Peyer's patch (tissue), 4 donors: ENCODE measurements at places on chromosomes 2 and 18. TPM values are rescaled to one million over a fixed set of nuclear protein-coding genes. Genes with fewer than 3 reads are reported as not detected.
A peak's percentile ranks its signal among the peaks of the same experiment; 100 is the strongest.

Gene CYTIP
- total RNA-seq: 182 TPM

DNA sequence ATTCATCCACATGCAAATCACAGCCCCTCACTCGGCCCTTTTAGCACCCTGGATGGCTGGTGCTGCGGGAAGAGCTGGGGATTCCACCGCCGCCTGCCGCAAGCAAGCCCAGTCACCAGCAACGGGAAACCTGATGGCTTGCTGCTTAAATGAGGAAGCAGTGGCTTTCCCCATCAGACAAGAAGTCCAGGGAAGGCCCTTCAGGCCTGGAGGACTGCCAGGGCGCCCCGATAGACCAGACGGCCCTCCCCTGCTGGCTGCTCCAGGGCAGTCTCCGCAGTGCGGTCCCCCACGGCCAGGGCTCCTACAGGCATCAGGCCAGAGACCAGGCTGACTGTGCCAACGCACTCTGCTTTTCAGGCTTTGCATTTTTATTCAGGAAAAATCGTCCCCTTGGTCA, 439.1 kb downstream of the EIPR1 start:
- DNase-seq: no peak

DNA sequence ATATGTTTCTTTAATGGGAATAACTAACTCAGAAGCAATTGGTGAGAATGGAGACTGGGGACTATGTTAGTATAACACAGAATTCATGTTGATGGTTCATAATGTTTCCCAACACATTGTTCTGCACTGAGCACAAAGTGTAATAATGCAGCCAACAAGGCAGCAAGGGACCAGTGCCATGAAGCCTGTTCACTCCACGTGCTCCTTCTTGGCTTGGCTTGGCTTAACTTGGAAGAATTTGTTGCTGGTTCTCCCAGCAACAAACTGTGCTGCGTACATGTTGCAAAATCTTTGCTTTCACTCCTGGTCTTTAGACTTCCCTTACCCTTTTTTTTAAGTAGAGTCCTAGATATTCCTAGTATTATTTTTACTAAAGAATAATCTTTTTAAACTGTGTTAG, 129.7 kb downstream of the MAP3K20 start:
- DNase-seq: no peak

- DNase-seq: no peak
Measured at GRCh38 chr2:85930129-85931124, 41.6 kb upstream of the ST3GAL5 start.

DNA sequence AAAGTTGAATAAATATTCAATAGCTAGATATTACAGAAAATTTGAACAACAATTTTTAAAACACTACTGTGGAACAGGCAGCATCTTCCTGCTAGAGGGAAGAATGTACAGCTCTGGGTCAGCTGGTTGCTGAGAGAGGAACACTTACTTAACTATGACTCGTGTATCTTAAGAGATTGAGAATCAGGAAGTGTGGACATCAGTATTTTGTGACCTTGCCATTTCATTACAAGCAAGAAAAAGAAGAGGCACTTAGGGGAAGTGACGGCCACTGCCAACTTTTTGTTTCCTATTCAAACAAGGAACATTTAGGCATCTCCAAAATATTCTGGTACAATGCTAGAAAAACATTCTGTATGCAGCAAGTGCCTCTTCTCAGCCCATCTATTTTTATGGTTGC, 45.9 kb downstream of the ITPRID2 start:
- DNase-seq: no peak

DNA sequence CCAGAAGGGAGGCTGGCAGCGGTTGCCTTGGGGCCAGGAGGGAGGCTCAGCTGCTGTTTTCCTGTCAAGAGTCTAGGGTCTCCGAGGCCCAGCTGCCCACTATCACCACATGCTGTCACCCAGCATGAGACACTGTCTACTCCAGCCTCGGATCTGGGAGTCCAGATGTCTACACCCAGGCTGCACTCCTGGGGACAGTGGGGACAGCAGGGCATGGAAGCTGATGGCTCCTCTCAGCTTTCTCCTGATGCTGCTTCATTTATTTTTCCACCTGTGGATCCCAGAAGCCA, 134.0 kb downstream of the PTGR3 start:
- no peak for DNase-seq

DNA sequence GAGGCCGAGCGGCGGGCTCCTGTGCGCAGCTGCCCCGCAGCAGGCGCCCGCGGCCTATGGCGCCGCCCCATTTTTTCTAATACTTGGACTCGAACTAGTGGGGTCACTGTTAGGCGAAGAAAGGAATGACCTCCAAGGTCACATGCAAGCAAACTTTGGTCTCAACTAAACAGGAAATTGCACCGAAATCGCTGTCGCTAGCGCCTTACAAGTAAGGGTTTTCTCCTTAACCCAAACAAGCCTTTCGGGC, 339 bp downstream of the ACAA2 start:
- DNase-seq: peak; percentile 72

DNA sequence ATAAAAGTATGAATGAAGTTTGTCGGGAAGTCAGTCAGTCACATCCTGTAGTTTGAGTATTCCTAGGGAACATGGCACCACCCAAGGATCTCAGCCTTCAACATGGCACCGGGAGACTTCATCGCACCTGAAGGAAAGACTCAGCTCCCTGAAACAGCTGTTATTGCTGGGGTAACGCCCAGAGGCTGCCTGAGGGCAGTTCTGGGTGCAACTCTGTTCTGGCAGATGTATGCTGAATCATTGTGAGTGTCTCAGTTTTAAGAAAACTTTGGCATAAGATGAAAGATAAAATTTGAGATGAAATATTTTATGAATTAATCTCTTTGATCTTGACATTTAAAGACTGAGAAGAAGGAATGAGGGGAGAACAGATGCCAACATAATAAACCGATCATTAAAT, 49.9 kb upstream of the SERPINB2 start:
- DNase-seq: no peak

Gene TUBA4B
- total RNA-seq: not detected

Gene ADAM23
- 0.88 TPM for total RNA-seq

DNA sequence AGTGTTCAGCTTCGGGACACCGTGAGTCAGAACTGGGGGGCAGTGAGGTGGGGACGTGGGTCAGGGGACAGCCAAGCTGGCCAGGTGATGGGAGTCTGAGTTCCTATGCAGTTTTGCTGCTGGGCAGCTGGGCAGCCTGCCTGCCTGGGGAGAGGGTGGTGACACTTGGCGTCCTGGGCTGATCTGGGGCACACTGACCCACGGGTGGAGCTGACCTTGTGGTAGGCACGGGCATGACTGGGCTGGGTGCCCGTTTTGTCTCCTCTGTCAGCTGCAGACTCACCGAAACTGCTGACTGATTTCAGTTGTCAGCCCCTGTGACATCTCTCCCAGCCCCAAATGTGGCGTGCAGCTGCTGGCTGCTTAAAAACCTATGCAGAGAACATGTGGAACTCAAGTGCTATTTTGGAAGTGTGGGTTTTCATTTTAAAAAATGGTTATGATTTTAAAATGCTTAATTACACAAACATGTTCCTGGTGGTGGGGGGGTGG, 32.6 kb upstream of the E2F6 start:
- DNase-seq: no peak

DNA sequence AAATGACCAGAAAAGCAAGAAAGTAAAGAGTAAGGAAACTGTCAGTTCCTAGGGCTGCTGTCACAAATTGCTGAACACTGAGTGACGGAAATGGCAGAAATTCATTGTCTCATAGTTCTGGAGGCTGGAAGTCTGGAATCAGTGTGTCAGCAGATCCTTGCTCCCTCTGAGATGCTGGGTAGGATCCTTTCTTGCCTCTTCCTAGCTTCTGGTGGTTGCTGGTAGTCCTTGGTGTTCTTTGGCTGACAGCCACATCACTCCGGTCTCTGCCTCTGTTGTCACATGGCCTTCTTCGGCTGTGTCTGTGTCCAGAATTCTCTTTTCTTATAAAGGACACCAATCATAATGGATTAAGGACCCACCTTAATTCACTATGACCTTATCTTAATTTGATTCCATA, 21.9 kb downstream of the PLEKHB2 start:
- DNase-seq: no peak

- no peak for DNase-seq
Measured at GRCh38 chr2:59774821-59775433, 778.5 kb downstream of the BCL11A start.

DNA sequence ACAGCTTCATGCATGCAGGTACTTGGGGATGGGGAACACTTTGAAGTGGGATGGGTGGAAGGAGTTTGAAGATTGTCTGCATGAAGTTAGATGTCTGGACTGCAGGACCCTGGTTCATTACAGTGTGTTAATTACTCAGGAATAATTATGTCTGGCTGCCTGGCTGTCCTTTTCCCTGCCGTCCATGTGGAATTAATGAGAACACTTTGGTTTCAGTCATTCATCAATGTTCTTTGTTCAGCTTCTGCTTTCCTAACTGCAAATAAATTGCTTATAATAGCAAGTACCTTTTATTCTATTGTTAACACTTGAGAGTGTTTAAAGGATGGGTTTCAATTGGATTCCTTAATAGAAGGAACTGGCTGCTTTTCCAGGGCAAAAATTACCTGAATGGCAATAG, 35.8 kb downstream of the MTCL1 start:
- no peak for DNase-seq

DNA sequence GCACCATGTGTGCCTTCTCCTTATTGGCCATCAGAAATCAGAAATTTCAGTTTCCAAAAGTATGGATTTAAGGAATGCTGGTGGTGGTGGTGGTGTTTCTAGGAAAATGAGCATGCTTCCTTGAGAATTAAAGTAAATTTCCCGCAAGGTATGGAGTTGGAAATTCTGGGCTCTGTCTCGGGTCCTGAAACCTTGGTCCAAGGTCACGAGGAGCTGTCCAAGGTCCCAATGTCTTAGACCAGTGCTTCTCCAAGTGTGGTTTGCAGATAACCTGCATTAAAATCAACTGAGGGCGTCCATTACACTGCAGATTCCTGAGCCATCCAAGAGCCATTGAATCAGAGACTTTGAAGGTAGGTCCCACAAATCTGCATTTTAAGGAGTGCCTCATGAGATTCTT, 210.9 kb upstream of the PKDCC start:
- no peak for DNase-seq

GRCh38 chr2:111167076-111167862, 46.6 kb downstream of the BCL2L11 start:
- no peak for DNase-seq

DNA sequence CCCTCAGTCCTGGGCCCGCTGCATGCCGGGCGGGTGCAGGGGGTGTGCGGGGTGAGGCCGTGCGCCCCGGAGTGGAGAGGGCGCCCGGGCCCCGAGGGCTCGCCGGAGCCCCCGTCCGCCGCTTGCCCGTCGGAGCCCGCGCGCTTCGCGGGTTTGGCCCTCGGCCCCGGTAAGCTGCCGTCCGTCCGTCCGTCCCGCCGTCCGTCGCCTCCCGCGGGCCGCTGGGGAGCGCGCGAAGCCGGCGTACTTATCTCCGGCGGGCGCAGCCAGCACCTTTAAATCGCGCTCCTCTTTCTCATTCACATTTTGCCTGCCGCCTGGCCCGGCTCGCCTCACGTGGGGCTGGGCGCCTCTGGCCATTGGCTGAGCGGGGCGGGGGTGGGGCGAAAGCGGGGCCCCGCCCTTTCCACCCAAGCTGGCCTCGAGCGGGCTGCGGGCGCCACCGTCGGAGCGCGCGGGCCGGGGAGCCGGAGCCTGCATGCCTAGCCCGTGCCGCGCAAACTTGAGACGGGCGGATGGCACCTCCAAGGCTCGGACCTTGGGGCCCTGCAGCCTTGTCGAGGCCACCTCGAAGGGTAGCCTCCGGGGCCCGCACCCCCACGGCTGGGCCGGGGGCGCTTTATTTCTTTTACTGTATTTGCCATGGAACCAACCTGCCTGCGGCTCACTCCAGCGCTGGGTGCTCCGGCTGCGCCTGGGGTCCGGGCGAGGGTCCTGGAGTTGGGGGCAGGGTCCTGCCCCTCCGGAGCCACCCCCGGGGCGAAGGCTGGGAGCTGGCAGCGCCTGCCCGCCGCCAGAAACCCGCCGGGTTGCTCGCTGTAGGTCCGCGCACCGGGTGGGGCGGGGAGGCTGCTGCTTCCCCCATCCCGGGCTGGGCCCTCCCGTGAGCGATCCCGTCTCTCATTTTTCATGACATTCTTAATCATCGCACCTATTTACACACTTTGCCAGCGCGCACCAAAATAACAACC, at the start of gene GBX2:
Gene GBX2, minus strand, starts transcription at position 277 of the 971 bp plus-strand sequence. CDS start 415 bp downstream, outside the sequence.
- DNase-seq: no peak

DNA sequence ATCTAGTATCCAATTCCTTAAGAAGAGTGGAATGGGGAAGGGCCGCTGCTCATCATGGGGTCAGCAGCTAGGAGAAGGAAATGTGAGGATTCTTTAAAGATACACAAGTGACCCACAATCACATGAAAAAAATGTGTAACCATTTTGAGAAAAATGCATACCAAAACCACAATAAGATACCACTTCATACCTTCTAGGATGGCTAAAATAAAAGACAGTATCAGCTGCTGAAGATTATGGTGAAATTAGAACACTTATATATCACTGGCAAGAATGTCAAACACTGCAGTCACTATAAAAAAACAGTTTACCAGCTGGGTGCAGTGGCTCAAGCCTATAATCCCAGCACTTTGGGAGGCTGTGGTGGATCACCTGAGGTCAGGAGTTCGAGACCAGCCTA, 67.9 kb downstream of the C2orf74 start:
- no peak for DNase-seq

DNA sequence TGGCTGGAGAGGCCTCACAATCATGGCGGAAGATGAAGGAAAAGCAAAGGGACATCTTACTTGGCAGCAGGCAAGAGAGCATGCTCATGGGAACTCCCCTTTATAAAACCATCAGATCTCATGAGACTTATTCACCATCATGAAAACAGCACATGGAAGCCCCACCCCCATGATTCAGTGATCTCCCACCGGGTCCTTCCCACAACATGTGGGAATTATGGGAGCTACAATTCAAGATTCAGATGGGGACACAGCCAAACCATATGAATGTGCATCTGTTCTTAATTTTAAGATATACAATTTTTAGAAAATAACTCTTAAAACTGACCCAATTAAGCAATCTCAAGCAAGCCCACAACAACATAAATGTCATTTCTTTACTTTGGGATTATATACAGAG, 12.6 kb downstream of the C18orf63 start:
- no peak for DNase-seq

GRCh38 chr2:9262671-9263171, 56.1 kb downstream of the ASAP2 start:
- DNase-seq: no peak

Gene ARHGEF4
- 10.7 TPM for total RNA-seq

GRCh38 chr2:160345071-160345764, 145.1 kb upstream of the ITGB6 start:
- DNase-seq: no peak

- DNase-seq: peak; percentile 85
Measured at GRCh38 chr2:112692495-112692911, 28.3 kb upstream of the NT5DC4 start.

Gene FABP1
- total RNA-seq: 1,502 TPM

GRCh38 chr2:45406621-45407020, 204.4 kb downstream of the SRBD1 start:
- DNase-seq: no peak

- no peak for DNase-seq
Measured at GRCh38 chr2:182598626-182599025, 117.4 kb upstream of the DNAJC10 start.

- DNase-seq: no peak
Measured at GRCh38 chr2:43292297-43292696, 65.9 kb upstream of the ZFP36L2 start.

GRCh38 chr18:42980426-42980825, 135.1 kb downstream of the RIT2 start:
- no peak for DNase-seq
